NCI-H69 (cell line): ENCODE measurements at places on chromosomes 7 and 10.

DNA sequence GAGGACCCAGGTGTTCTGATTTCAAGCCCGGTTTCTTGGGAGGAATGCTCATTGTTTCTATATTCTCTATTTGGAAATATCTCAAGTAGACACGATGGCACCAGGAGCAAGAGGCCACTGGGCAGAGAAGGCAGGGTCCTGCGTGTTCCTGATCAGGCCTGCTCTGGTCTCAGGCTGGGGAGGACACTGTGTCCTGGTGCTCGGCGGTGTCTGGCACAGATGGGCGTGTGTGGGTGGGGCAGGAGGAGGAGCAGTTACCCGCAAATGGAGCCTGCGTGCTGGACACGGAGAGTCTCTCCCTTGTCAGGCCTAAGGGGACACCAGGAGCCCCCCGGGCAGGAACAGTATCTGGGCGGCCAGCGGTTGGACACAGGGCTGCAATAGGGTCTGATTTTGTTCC lies 25.9 kb upstream of the GOLGA7B start:
- DNase-seq: no peak

- DNase-seq: no peak
Measured at GRCh38 chr10:130559547-130559880, 423.3 kb downstream of the GLRX3 start.

GRCh38 chr10:131896403-131896802 lies 4.4 kb upstream of the PPP2R2D start:
- DNase-seq: no peak

DNA sequence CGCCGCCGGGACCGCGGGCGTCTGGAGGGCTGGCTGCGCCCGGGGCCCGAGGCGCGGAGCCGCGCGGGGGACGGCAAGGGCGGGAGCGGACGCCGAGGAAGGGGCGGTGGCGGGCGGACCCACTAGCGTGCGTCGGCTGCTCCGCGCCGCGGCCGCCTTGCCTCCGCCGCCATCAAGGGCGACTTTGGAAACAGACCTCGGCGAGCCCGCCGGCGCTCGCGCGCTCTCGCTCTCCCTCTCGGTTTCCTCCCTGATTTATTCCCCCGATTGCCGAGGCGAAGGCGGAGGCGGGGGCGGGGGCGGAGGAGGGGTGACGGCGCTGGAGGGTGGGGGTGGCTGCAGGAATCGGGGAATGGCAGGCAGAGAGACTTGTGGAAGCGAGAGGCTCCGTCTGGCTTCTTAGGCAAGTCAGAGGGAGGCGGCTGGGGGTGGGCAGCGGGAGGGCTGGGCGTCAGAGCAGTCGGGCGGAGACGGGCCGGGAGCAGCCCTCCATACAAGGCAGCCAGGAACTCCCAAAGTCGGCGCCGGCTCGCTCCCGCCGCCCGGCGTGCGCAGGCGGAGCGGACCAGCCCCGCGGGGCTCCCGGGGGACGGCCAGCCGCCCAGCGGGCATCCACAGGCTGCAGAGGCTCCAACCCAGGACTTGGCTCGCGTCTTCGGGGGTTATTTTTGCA lies at the start of gene CACNA2D1:
CACNA2D1 (minus strand) TSS at position 231 of the 673 bp plus-strand sequence.
- peak; percentile 99 for DNase-seq

DNA sequence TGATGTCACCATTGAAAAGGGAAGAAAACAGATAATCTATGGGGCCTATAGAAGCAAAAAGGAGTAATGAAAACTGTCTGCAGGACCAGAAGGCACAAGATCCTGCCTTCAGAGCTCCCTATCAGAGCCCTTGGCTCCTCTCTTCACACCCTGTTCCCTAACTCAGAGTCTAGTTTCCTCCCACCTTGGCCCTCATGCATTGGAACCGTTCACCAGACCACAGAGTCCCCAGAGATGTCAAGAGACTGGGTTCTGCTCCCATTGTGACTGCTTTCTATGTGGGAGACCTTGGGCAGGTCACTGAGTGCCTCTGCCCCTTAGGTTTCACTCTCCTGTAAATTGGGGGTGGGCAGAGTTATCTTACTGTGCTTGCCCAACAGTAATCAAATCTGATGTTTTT lies 80.1 kb upstream of the RPA3 start:
- DNase-seq: peak; percentile 73

DNA sequence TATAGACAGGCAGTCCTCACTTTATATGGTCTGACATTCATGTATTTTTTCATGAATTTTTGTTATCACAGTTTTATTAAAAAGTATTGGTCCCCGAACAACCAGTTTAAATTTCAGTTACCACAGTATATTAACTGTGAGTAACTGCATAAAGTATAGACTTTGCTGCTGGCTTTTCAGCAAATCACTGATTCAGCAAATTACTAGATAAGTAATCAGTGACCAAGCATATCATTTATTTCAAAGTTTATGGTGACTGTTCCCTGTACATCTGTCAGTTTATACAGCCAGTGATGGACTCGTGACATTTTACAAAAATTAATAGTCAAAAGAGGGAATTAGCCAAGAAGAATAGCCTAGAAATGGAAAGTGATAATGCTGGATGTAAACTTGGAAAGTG lies 266.7 kb upstream of the CHRM2 start:
- no peak for DNase-seq

DNA sequence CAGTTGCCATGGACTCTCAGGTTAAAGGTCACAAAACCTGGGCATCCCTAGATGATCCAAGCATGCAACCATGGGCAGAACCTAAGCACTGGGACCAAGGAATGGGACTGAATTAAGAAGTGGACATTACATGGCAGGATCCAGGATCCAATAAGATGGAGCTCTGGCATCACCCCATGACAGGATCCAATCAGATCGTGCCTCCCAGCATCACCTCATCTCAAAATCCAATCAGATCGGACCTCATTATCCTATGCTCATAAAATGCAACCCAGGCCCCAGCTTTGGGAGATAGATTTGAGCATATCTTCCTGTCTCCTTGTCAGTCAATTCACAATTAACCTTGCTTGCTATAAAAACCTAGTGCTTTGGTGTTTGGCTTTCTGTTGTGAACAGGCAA lies 616.1 kb downstream of the PARD3 start:
- DNase-seq: no peak

DNA sequence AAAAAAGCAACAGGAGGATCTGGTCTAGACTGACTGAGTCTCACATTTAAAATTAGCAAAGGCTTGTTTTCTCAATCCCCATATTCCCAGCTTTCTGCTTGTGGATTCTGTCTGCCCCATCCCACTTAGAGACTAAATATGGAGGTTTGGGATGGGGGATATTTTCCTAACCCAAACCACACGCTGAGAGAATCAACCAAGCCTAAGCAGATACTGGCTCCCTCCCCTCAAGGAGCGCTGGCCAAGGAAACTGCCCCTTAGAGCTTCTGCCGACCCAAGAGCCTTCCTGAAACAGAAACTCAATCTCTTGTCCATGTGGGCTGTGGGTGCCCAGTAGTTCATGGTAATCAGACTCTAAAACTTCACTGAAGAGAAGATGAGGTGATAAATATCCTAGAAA lies 3.9 kb downstream of the FFAR4 start:
- DNase-seq: no peak

GRCh38 chr10:79188154-79188965 lies 119.6 kb downstream of the ZMIZ1 start:
- no peak for DNase-seq
